Iris pigment epithelial cell (primary cell): ENCODE measurements at places on chromosomes 2 and 18.

DNA sequence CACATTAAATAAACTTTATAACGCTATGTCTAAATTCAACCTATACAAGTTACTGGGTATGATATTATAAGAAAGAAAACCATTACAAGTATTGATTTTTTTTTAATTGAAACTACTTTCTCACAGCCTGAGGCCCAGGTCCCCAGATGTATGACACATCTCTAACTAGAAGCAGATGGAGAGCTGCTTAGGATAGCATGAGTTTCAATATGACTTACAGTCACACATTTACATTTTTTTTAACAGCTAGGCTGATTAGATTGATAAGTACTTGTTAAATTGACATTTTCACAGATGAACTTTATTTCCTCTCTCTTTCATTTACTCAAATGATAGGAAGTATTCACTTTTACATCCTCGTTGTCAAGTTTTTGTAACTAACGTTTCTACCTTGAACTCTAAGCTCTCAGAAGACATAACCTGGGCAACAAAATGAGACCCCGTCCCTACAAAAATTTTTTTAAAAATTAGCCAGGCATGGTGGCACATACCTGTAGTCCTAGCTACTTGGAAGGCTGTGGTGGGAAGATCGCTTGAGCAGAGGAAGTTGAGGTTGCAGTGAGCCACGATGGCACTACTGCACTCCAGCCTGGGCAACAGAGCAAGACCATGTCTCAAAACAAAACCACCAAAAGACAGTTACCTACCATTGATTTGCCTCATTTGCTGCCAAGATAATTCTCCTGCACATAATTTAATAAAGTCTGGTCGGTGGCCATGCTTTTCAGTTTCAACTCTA, 52.4 kb downstream of the STK39 start:
- peak; percentile 34 for DNase-seq

GRCh38 chr18:48136051-48136826, 205.8 kb upstream of the SMAD2 start:
- DNase-seq: no peak

GRCh38 chr2:168515502-168515901, 59.4 kb downstream of the CERS6 start:
- peak; percentile 91 for DNase-seq

DNA sequence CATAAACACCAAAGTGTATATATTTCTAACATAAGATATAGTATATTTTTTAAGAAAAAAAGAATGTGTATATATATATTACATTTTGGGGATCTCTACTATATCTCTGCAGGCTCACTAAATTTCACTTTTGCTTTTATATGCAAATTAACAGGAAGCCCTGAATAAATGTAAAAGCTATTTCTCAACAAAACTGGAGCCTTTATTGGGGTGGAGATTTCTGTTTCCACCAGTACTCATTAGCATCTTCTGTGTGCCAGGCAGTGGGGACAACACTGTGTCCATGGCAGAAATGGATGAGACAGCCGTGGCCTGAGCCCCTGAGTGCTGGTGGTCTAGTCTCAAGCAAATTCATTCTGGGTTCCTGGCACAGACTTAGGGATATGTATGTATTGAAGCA, 41.3 kb downstream of the C18orf63 start:
- no peak for DNase-seq

GRCh38 chr2:129580001-129580400, 399.5 kb upstream of the RAB6C start:
- no peak for DNase-seq

- no peak for DNase-seq
Observed at GRCh38 chr2:121903037-121903689, 147.7 kb downstream of the TSN start.

DNA sequence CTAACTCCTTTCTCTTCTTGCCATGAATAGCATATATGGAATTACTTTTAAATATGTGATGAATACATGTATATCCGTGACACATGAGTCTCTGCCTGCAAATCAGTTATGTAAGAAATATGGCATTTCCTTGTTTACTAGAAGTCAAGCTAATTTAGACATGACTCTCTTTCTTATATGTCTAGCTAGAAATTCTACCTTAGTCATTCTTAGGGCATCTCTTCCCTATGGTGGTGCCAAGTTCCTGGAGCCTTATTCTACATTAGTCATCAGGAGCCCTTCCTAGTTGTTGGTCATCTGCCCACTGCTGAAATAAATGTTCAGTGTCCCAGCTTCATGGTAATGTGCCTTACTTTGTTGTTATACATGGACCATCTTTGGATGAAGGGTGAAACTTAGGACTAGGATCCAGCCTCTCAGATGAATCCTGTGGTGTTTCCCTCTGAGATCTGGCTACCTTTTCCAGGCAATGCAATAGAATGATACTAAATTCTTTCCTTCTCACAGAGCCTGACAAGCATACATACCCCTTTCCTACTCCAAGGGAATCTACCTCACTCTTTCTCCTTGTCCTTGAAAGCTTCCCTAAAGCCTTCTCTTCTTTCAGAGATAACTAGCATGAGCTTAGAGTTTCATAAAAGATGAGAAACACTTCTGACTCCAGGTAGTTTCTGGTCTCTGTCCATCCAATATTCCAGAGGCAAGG, 415.3 kb upstream of the VWC2L start:
- peak; percentile 90 for DNase-seq

- peak; percentile 73 for DNase-seq
Observed at GRCh38 chr2:58620093-58620492, 379.0 kb upstream of the FANCL start.

DNA sequence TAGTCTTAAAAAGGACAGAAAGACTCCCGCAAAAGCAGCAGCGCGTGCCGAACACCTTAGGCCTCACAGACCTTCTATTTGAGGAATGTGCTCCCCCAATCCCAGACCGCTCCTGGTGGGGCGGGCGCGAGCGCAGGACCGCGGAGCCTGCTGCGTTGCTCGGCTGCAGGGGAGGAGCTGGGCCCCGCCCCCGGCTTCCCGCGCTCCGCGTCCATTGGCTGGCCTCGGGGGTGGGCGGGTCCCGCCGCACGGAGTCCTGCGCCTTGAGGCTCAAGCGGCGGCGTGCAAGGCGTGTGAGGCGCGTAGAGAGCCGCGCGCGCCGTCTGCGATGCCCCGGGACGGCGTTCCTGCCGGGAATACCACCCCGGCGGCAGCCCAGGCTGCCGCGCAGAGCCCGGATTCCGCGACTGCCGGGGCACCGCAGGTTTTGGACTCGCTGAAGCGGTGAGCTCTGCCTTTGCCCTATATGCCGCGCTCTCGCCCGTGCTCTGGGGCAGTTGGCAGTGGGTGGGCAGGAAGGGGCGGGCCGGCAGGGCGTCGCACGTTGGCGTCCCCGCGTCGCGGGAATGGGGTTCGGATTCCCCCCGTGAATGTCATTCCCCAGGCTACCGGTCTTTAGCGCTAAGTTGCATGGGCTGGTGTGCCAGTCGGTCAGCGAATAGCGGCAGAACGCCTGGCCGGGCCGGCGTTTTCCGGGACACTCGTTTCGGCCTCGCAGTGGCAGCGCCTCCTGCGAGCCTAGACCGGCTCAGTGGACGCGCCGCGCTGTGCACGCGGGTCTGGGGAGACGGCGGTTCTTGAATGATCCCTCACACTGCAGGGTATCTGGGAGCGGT, 49.6 kb upstream of the PAIP2B start:
- DNase-seq: peak; percentile 77

GRCh38 chr2:40434731-40435271, 17.1 kb downstream of the SLC8A1 start:
- peak; percentile 88 for DNase-seq

GRCh38 chr2:231602859-231603467, 10.3 kb downstream of the TEX44 start:
- no peak for DNase-seq

GRCh38 chr2:134762508-134762907, 43.7 kb upstream of the TMEM163 start:
- DNase-seq: no peak

GRCh38 chr2:210555555-210555954, 844 bp upstream of the CPS1 start:
- no peak for DNase-seq

DNA sequence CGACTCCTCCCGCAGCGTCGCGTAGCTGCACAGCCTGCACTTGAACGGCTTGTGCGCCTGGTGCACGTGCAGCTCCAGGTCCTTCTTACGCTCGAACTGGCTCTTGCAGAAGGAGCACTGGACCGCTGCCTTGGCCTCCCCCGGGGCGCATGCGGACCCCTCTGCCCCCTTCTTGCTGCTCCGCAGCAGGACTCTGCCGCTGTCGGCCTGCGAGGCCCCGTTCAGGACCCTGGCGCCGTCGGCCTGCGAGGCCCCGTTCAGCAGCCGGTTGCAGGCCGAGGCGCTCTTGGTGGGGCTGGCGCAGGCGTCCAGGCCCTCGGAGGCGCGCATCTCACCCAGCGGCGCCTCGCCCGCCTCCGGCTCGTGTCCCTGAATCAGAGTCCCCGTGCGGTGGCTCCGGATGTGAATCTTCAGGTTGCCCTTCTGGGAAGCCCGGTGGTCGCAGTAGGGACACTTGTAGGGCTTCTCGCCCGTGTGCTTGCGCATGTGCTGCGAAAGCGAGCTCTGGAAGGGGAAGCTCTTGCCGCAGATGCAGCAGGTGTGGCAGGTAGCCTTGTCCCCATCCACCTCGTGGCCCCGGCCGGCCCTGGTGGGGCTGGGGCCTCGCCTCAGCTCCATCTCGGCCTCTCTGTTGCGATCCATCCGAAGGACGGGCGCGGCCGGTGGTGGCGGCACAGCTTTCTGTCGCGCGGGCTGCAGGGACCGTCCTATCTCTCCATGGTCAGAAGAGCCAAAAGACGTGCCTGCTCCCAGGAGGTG, 52.5 kb downstream of the ZNF516 start:
- no peak for DNase-seq

GRCh38 chr18:51195451-51196117, 1.9 kb downstream of the MEX3C start:
- DNase-seq: peak; percentile 67

GRCh38 chr2:138058427-138058826, 94.2 kb downstream of the HNMT start:
- DNase-seq: no peak

- DNase-seq: no peak
Observed at GRCh38 chr18:53946594-53946993, 277.9 kb downstream of the MBD2 start.

DNA sequence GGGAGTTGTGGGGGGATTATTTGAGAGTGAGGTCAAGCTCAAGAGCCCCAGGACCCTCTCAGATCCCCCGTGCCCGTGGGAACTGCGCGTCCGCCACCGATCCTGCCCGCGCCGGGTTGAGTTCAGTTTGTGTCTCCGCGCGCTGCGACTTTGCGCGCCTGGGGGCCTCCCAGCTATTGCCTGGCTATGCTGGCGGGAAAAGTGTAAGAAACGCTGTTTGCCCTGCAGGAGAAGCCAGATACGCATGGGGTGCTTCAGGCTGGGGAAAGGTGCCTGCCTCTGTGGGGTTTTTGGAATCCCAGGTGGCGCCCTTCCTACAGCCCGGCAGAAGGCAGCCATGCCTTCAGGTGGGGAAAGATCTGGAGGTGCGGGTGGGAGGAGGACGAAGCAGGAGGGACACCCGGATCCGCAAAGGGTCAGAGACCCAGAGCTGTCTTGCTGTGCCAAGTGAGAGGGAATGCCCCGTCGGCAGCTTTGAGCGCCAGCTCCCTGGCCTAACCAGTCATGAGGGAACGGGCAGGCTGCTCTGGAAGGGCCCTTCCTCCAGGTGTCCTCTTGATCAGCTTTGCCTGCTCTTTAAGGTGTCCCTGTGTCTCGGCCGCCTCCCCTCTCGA, 22.5 kb downstream of the TEX44 start:
- DNase-seq: no peak

- DNase-seq: no peak
Observed at GRCh38 chr2:102446936-102447335, 24.0 kb downstream of the IL18RAP start.

GRCh38 chr2:26185954-26186770, 13.3 kb downstream of the GAREM2 start:
- DNase-seq: no peak

GRCh38 chr2:15973481-15974401, 33.4 kb downstream of the MYCN start:
- DNase-seq: no peak

DNA sequence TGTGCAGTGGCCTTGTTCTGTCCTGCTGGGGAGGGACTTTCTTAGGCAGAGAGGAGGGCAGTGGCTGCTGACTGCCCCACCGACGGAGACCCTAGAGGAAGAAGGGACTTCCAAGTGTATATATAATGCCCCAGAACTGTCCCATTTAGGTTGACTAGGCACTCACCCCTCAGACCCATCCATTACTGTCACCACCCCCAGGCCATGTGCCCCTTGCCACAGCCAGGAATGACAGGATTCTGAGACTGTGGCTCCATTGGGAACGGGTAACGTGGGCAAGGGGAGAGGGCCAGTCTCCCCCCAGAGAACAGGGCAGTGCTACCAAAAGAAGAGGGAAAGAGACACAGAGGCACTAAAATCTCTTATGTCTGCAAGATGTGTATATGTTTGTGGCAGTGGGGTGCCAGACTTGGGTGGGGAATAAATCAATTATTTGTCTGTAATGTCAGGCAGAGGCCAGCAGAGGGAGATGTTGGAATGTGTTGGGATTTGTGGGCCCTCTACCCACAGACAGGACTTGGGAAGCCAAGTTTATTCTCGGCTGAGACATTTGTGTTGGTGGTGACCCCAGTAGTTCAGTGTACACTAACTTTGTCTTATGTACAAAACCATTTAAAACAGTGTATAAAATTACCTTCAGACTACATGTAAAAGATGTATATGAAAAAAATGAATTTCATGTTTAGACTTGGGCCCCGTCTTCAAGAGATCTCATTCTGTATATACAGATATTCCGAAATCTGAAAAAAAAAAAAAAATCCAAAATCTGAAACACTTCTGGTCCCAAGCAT, 24.0 kb upstream of the TMEM37 start:
- peak; percentile 60 for DNase-seq

DNA sequence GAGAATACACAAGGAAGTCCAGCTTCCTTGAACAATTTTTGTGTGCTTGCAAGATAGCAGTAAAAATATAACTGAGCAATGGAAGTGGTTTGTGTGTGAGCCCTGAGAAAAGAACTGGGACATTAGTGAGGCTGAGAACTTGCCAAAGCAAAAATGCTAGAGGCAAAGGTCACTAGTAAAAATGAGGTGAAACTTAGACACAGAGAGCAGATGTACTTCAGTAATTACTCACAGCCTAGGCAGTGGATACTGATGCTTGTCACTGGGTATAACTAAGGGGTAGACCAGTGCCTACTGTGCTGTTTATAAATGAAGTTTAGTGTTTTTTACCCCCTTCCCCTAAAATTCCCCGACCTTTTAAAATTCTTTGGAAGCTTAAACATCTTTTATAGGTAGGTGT, 450.1 kb downstream of the LPIN1 start:
- DNase-seq: peak; percentile 45

- DNase-seq: no peak
Observed at GRCh38 chr18:76451396-76452331, 43.4 kb downstream of the ZNF516 start.

DNA sequence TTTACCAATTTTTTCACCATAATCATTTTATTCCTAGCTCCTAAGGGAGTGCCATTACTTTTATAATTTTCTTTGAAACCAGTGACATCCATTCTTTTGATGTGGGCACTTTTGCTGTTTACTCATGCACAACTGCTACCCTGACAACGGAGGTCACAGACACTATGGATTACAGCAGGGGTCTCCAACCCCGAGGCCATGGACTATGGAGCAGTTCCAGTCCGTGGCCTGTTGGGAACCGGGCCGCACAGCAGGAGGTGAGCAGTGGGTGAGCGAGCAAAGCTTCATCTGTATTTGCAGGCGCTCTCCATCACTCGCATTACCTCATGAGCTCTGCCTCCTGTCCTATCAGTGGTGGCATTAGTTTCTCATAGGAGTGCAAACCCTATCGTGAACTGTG, 34.6 kb downstream of the PRPF40A start:
- no peak for DNase-seq

- peak; percentile 21 for DNase-seq
Observed at GRCh38 chr2:14234911-14235310, 397.6 kb upstream of the LRATD1 start.

- no peak for DNase-seq
Observed at GRCh38 chr18:47549021-47549540, 297.6 kb upstream of the SKOR2 start.
